ENCODE measurements at places on chromosomes 6 and 20. TPM values are rescaled to one million over a fixed set of nuclear protein-coding genes. Genes with fewer than 3 reads are reported as not detected.
A peak's percentile ranks its signal among the peaks of the same experiment; 100 is the strongest.

MAP3K5 gene
- 2.2 TPM for total RNA-seq

- no peak for DNase-seq
These were observed 130.8 kb downstream of the SOBP start for GRCh38 chr6:107620732-107621131.

COL21A1 gene
- total RNA-seq, result 0.41 TPM

PRSS16 gene
- 3.4 TPM for total RNA-seq

DNA sequence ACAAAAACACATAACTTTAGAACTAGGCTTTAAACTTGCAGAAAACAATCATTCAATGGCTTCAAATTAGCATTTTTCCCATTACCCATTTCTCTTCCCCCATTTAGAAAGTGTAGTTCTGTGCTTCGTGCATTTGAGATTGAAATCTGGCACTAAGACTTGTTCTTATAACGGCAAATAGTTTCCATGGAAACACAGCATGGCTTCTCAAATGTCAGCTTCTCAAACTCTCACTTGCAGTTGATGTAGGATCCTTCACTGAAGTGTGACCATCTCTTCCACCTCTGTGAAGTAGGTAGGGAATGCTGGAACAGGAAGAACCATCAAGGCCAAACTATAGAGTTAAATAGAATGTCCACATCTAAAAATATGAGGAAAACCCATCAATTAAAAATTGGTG lies 52.2 kb downstream of the MANEA start:
- DNase-seq, result no peak

GRCh38 chr20:36104244-36104643 lies 50.3 kb upstream of the EPB41L1 start:
- no peak for DNase-seq

PSORS1C1 gene
- 0.06 TPM for total RNA-seq

OPRL1 gene
- total RNA-seq, result 0.23 TPM

UBE2C gene
- total RNA-seq, result 288 TPM

GRCh38 chr6:38248500-38249234 lies 391.1 kb downstream of the BTBD9 start:
- DNase-seq, result no peak

GRCh38 chr6:90411292-90411781 lies 114.7 kb upstream of the BACH2 start:
- peak; percentile 22 for DNase-seq

DNA sequence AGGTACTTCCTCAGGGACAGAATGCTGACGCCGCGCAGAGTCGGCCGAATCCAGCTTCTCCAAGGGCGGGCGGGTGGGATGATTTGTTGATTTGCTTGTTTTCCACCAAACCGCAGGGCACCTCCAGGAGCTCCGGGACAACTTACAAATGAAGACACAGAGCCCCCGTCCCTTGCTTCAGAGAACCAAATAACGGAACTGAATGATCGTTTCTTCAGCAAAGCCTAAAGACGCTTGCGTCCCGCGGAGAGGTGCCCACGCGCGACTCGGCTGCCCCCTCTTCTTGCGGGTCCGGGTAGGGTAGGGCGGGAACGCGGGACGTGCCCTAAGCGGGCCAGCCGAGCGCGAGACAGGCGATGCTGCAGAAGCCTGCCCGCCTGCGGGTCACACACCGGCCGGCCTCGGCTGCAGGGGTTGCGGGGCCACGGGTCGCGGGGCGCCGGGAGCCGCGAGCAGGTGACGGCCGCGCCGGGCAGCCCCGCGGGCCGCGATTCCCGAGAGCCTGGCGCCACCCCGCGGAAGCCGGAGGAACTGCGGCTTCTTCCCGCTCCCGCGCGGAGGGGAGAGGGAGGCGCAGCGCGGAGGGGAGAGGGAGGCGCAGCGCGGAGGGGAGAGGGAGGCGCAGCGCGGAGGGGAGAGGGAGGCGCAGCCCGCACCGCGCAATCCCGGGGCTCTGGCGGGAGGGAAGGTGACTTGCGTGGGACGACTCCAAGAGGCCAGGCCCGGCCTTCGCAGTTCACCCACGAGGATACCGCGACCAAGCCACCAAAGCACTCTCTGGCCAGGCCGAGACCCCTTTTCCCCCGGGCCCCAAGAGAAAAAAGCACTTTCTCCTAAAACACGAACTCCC lies 7.7 kb upstream of the FOXF2 start:
- no peak for DNase-seq

SLC22A7 gene
- not detected for total RNA-seq

ULBP2 gene
- 11.6 TPM for total RNA-seq

DNA sequence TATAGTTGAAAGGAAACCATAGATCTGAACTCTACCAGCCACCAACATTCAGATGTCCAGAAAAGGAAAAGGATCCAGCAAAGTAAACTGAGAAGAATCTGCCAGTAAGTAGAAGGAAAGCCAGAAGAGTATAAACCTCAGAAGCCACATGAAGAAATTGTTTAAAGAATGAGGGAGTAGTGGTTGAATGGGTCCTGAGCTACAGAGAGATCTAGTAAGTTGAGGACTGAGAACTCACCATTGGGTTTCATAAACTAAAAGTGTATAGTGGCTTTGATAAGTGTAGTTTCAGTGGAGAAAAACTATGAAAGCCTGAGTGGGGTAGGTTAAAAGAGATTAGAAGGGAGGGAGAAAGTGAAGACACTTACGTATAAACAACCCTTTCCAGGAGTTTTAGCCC lies 32.0 kb upstream of the SUMO4 start:
- DNase-seq, result no peak

- DNase-seq, result no peak
These were observed 95.7 kb downstream of the LYRM2 start for GRCh38 chr6:89542866-89543265.

DNA sequence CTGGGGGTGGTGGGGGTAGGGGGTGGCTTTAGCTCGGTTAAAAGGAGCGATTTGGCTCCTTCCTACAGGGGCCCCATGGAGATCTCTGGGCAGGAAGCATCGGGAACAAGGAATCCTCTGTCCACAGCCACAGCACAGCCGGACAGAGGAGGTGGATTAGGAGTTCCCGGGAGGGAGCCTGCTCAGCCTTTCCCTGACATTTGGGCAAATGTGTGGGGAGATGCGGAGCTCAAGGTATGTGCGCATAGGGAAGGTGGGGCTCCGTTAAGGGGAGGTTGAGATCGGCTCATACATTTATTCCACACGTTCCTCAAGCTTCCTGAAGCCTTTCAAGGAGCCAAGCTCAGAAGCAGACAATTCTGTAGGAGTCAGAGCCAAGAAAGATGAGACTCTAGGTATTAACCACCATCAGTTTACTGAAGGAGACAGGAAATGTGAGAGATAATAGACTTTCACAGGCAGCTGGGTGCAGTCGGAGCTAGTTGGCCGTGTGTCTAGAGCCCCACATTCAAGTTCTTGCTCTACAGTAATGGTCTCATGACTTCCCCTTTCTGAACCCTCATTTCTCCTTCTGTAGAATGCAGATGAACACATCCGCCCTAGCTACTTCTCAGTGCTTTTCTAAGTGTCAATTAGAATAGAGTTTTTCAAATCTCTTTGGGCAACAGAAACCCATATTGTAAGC lies 40.8 kb upstream of the EPB41L1 start:
- DNase-seq, result no peak

- peak; percentile 57 for DNase-seq
These were observed 30.4 kb downstream of the TGM2 start for GRCh38 chr20:38134427-38135270.

GRCh38 chr6:56368491-56368890 lies 121.1 kb upstream of the COL21A1 start:
- no peak for DNase-seq

DNA sequence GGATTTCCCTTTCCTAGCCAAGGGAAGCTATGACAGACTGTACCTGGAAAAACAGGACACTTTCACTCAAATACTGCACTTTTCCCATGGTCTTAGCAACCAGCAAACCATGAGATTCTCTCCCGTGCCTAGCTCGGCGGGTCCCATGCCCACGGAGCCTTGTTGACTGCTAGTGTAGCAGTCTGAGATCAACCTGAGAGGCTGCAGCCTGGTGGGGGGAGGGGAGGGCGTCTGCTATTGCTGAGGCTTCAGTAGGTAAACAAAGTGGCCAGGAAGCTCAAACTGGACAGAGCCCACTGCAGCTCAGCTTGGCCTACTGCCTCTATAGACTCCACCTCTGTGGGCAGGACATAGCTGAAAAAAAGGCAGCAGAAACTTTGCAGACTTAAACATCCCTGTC lies 61.8 kb downstream of the EPM2A start:
- no peak for DNase-seq

GRCh38 chr6:1390133-1390945 lies 963 bp downstream of the FOXF2 start:
- DNase-seq, result no peak

DNA sequence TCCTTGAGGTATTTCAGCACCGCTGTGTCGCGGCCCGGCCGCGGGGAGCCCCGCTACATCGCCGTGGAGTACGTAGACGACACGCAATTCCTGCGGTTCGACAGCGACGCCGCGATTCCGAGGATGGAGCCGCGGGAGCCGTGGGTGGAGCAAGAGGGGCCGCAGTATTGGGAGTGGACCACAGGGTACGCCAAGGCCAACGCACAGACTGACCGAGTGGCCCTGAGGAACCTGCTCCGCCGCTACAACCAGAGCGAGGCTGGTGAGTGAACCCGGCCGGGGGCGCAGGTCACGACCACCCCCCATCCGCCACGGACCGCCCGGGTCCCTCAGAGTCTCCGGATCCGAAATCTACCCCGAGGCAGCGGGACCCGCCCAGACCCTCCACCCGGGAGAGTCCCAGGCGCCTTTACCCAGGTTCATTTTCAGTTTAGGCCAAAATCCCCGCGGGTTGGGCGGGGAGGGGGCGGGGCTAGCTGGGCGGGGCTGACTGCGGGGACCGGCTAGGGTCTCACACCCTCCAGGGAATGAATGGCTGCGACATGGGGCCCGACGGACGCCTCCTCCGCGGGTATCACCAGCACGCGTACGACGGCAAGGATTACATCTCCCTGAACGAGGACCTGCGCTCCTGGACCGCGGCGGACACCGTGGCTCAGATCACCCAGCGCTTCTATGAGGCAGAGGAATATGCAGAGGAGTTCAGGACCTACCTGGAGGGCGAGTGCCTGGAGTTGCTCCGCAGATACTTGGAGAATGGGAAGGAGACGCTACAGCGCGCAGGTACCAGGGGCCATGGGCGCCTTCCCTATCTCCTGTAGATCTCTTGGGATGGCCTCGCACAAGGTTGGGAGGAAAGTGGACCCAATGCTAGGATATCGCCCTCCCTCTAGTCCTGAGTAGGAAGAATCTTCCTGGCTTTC lies 693 bp downstream of the HLA-F start:
- no peak for DNase-seq

DNA sequence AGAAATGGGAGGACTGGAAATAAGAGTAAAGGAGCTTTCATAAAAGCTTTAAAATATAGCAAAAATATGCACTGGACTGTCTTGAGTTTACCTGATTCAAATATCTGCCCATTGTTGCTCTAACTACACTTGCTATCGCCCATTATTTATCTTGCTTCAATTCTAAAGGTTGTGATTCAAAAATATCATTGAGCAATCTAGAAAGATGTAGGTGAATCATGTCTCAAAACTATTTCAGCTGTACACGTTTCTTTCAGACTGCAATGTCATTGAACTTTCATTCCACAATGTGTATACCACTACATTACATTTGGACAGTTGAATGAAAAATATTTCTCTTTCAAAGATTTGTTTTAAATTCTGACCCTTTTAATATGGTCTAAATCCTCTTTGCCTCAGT lies 545.6 kb downstream of the BMP2 start:
- no peak for DNase-seq

- no peak for DNase-seq
These were observed 24.8 kb downstream of the MAN1A1 start for GRCh38 chr6:119324718-119325117.

EFCAB8 gene
- not detected for total RNA-seq

DNA sequence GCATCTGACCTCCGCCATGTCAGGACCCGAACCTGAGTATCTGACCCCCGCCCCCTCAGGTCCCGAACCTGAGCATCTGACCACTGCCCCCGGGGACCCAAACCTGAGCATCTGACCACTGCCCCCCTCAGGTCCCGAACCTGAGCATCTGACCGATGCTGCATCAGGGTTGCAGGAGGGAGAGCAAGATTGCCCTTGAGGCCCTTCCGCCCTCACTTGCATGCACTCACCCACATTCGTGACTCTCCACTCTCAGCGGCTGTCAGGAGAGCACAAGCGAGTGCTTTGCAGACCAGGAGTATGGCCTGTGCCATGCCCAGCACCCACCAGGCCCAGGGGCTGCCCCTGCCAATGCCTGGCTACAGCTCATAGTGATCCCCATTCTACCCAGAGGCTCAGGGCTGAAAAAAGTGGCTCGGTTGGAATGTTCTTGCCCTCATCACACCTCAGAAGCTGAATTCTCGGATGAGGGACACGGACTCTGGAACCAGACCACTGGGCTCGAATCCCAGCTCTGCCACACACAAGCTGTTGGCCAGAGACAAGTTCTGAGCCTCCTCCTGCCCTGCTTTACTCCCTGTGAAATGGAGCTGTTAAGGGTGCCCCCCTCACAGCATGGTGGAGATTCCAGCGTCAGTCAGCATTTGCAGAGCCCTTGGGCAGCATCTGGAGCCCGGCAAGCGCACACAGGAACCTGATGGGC lies 82.1 kb downstream of the DLL1 start:
- DNase-seq, result no peak

- DNase-seq, result no peak
These were observed 21.5 kb downstream of the CST5 start for GRCh38 chr20:23857962-23858595.
